BJ (cell line): ENCODE measurements at places on chromosomes 4 and X. TPM values are rescaled to one million over a fixed set of nuclear protein-coding genes. Genes with fewer than 3 reads are reported as not detected.

DNA sequence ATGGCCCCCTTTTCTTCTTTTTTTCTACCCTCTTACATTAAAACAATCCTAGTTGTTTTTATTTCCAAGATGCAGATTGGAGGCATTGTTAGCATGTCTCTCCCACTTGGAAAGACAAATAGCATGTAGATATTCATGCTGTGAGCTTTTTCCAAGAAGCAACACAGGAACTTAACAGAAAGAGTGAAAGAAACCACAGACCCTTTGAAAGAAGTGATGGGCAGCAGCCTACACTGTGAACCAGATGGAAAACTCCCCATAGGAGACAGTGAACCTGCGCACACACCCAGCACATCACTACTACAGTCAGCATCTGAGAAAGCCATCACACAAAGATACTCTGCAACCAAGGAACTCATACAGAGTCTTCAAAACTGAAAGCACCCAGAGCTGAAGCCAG lies 17.8 kb downstream of the CT47C1 start:
- DNase-seq, result no peak

GRCh38 chr4:90515191-90515590 lies 388.0 kb downstream of the CCSER1 start:
- DNase-seq, result no peak

DNA sequence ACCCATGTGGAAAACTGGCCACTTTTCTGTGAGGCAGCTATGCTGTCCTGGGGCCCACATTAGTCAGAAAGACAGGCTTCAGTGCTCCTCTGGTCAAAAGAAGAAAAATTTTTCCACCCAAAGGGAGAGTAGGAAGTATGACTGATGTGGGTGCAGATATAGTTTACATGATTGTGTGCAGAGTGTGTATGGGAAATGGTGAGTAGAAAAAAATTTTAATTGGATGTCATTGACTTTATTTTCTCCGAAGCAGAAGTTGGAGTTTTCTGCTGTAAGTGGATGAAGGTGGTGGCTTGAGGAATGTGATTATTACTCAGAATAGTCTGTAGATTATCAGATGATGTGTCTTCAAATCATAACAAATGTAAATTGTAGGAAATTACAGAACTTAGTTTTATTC lies 241.5 kb upstream of the IGFBP7 start:
- no peak for DNase-seq

- DNase-seq, result no peak
These were observed 201.1 kb upstream of the MBNL3 start for GRCh38 chrX:132689612-132690563.

DNA sequence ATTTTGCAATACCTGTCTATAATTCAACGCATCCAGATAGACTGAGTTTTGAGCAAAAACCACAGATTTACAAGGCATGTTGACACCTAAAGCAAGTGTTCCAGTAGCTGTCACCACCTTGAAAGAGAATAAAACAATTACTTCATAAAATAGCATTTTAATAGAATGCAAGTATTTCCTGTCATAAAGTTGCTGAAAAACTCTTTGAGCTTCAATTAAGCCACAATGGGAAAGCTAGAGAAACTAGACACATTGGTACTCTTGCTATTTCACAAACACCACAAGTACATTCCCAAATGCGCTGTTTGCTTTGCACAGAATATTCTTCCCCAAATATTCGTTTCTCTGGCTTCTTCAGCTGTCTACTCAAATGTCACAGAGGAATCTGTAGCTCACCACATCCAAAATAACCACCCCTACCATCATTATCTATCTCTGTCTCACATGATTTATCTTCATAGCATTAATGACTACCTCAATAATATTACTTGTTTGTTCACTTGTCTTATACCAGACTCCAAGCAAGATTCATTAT lies 70.3 kb downstream of the DDX60 start:
- DNase-seq, result no peak

DNA sequence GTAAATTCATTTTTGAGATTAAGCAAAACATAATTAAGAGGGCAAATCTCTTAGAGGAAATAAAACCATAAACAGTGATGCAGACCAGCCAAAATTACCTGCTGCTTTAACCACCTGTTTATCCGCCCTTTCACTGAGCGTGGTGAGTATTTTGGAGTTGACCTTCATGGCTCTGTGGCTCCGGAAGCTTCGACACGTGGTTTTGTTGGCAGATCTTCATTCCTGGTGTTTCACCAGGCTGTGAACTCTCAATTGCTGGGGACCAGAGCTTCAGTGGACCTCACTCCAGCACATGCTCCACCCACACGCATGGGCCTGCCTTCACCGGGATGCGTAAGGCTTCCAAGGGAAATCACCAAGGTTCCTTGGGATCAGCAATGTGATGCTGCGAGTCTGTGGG lies 83.8 kb downstream of the FHDC1 start:
- no peak for DNase-seq

DNA sequence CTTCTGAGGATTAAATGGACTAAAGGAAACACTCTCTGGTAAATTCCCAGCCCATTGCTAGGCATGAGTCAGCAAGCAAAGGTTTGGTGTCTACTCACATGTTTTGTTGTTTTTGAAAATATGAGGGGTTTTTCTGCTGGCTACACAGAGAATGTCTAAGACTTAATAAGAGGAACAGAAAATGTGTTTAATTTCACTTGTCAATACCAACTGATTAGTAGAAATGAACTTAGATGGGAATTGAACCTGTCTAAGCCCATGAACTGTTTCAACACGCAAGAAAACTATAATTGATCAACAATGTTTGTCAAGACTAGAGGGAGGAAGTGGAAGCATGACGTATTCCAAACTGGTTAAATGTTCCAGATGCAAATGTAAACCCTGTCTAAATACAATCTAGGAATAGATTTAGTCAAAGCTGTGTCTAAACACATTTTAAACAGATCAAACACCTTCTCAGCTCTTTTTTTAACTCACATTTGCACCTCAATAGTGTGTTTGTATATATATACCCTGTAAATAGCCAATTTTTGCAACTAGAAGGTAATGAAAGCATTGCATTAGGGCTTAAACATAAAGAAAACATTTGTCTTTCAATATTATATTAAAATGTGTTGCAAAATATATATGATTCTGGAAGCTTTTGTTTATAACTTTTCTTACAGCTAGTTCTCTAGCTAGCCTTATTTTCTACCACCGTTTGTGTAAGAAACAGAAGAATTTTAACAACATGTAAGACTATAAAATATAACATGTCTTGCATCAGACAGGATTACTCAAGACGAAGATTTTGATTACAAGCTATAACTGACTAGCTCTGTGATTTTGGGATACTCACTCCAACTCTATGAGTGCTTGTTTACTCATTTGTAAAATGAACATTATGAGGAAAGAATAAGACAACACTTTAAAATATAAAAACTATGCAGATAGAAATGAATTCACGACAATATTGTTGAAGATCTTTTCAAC lies 607.8 kb downstream of the FSTL5 start:
- DNase-seq, result no peak

DNA sequence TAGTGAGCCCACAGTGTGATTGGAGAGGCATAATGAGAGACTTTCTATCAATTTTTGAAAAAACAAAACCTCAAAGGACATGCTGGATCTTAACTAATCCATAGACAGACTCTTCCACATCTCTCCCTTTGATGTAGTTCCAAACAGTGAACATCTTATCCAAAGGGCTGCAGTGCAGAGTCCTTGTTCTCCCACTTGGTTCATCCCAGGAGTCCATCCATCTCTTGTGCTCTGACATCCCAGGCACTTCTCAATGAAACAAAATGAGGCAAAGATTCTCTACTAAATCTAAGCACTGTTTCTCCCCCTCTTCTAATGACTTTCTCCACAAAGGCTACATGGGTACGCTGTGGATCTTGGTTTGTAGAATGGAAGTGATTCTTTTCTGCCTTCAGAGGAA lies 8.3 kb downstream of the SHROOM3 start:
- no peak for DNase-seq

- DNase-seq, result no peak
These were observed 39.4 kb upstream of the NDP start for GRCh38 chrX:44012484-44013096.

DNA sequence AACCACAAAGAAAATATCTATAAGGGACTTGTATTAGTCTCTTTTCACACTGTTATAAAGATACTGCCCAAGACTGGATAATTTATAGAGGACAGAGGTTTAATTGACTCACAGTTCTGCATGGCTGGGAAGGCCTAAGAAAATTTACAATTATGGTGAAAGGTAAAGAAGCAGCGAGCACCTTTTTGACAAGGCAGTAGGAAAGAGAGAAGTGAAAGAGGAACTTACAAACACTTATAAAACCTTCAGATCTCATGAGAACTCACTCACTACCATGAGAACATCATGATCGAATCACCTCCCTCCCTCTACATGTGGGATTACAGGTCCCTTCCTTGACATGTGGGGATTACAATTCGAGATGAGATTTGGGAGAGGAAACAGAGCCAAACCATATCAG lies 856.0 kb downstream of the TRAM1L1 start:
- DNase-seq, result no peak

GRCh38 chrX:149472625-149473024 lies 32.5 kb downstream of the IDS start:
- no peak for DNase-seq

DNA sequence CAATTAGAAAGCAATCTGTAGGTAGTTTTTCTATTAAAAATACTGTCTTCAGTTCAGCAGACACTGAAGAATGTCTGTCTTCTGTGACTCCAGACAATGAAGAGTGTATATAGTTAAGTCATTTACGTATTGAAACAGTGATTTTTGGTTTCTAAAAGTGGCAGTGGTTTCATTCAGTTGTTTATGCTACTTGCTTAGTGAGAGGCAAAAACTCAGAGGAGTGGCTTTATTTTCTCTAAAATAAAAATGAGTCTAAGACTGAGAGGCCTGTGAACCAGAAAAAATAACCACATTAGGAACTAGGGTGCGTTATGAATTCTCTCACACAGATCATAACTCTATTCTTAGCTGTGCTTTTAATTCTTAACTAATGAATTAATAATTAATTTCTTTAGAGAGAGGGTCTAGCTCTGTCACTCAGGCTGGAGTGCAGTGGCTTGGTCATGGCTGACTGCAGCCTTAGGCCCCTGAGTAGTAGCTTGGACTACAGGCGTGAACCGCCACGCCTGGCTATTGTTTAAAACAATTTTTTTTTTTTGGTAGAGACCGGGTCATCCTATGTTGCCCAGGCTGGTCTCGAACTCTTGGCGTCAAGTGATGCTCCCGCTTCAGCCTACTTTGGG lies 31.4 kb downstream of the FREM3 start:
- DNase-seq, result no peak

GRCh38 chr4:122525865-122526264 lies 69.3 kb upstream of the IL2 start:
- no peak for DNase-seq

GRCh38 chr4:102825261-102826091 lies 1.9 kb downstream of the UBE2D3 start:
- DNase-seq, result peak; percentile 49

ASMT gene
- polyA plus RNA-seq, result not detected in 2 replicates

DNA sequence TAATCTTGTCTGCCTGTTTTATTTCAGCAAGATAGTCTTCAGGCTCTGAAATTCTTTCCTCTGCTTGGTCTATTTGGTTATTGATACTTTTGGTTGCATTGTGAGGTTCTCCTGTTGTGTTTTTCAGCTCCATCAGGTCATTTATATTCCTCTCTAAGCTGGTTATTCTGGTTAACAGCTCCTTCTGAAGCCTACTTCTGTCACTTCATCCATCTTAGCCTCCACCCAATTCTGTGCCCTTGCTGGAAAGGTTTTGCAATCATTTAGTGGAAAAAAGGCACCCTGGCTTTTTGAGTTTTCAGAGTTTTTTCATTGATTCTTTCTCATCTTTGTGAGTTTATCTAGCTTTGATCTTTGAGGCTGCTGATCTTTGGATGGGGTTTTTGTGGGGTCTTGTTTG lies 647.7 kb downstream of the SPRY1 start:
- DNase-seq, result no peak

GRCh38 chr4:182653596-182653995 lies 263.6 kb downstream of the DCTD start:
- no peak for DNase-seq

PPP1R2C gene
- polyA plus RNA-seq, result not detected in 2 replicates

- no peak for DNase-seq
These were observed 169.0 kb downstream of the CORIN start for GRCh38 chr4:47668810-47669408.

- no peak for DNase-seq
These were observed 227.9 kb downstream of the PTTG2 start for GRCh38 chr4:38188136-38188535.

- no peak for DNase-seq
These were observed 37.6 kb upstream of the HPGD start for GRCh38 chr4:174559894-174560293.

SMAD1 gene
- polyA plus RNA-seq, result 26.1 and 27.5 TPM in 2 replicates

NSUN7 gene
- 0.16 and 0.18 TPM in 2 replicates for polyA plus RNA-seq

MAGEA12 gene
- polyA plus RNA-seq, result not detected in 2 replicates

- no peak for DNase-seq
These were observed 32.7 kb upstream of the RASGEF1B start for GRCh38 chr4:81504112-81505003.

DNA sequence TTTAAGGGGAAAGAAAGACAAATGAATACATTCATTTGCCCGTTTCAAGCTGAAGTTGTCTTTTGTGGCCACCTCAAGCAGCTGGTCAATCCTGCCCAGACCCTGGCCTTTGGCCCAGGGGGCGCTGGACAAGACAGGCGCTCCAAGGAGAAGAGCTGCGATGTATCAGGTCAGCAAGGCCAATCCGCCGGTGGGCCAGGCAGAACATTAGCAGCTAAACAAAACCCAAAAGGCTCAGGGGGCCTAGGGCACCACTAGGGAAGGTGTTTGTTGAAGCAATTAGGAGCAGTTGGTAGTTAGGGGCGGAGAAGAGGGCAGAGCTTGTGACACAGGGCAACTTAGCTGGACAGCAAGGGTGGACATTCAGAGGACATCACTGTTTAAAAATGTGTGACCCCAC lies 60.8 kb upstream of the TMEM33 start:
- DNase-seq, result no peak

DNA sequence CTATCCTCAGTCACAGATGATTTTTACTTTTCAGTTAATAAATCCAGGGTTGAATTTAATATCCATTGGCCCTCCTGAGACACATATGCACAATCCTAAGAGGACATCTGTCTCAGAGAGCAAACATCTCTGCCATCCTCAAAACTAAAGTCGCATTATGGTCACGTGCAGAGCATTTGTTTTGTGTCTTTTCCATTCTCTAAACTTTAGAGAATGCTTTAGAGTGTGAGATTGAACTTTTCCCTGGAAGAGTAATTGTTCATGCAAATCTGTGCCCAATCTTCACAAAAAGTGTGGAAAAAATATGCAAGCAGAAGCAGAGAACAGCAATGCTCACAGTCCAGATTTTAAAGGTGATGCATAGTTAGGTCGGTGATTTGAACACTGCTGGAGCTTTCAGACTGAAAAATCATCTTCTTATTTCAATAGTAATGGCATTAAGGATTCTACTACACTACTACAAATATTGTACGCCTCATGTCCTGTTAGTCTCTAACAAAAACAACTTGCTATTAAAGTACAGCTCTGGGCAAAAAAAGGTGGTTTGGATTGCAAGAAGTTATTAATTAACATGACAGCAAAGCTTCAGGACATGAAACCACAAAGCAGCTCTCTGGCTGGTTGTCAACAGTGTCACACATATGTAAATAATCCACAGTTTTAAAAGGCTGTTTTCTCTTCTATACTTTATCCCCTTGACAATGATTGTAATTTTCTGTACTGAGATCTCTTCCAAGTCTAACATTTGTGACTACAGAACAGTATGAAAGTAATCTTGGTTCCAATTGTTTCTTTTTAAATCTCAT lies 19.9 kb downstream of the DCHS2 start:
- DNase-seq, result no peak
